Femur (tissue), 1 donor: ENCODE measurements at places on chromosomes 12 and 14.

DNA sequence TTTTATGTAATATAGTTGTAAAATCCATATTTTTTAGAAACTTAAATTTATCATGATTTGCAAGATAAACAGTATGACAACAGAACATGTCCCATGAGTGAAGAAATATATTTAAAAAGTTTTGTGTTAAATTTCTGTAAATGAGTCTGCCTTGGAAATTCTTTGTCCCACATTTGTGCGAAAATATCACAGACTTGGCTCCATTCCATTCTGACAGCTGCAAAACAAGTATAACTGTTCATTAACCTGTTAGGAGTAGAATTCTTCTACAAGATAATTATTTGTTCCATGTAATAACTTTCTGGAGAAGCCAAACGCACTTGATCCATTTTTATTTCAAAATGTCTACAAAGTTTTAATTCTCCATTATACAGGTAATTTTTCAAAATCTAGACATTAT lies 37.9 kb downstream of the MDM1 start:
- DNase-seq: no peak

- DNase-seq: no peak
Measured at GRCh38 chr12:32309811-32310736, 89.3 kb upstream of the FGD4 start.

DNA sequence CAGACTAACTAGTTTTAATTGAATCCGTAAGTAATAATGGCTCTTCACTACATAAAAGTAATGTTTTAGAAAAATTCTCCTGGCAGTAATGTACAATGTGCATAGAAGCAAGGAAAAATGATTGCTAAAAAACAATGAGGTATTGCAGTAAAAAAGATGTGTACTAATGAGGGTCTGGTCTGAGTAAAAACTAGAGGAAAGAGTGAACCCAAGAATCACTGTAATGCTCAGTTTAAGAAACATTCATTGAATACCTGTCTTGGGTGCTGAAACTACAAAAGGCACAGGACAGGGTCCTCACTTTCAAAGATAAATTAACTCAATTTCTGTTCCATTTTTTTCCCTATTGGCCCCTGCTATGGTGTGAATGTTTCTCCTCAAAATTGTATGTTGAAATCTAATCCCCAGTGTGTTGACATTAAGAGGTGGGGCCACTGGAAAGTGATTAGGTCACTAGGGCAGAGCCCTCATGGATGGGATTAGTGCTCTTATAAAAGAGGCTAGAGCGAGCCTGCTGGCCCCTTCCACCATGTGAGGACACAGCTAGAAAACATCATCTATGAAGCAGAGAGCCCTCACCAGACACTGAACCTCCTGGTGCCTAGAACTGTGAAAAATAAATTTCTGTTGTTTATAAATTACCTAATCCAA lies 51.6 kb downstream of the RPS6KA5 start:
- DNase-seq: no peak

DNA sequence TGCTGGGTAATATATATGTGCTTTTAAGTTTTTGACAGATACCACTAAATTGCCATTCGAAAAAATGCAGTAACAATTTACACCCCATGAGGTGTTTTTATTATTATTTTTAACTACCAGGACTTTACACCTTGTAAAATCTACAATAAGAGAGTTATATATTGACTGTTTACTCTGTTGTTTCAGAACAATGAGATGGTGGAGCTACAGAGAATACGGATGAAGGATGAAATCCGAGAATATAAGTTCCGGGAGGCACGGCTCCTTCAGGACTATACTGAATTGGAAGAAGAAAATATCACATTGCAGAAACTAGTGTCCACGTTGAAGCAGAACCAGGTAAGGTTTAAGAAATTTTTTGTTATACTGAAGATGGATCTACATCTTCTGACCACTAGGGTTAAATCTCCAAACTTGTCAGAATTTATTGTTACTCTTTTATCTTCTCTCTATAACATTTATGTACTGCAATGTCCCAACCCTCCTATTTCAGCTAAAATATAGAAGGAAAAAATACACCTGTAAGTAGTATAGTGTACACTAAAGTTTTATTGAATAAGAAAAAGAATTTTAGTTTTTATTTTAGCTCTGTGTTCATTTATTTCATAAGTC lies 105.4 kb upstream of the FGD4 start:
- no peak for DNase-seq

GRCh38 chr14:49566714-49567113 lies 19.5 kb downstream of the RPS29 start:
- DNase-seq: no peak

DNA sequence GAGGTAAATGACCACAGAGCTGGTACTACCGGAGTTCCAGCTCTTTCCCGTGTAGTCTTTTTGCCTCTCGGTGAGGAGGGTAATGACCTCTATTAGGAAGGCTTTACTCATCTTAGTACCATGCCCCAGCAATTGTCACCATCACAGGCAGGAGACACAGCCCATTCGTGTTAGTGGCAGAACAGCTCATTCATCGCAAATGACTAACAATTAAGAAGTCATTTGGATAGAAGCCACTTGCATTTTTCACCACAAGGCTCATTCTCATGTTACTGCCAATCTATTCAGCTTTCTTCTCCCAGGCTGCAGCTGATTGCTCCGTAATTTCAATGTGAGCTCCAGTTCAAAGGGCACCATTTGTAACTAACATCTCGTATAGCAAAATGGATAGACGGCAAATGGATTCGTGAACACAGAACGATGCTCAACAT lies 718.8 kb upstream of the TMEM132C start:
- no peak for DNase-seq

DNA sequence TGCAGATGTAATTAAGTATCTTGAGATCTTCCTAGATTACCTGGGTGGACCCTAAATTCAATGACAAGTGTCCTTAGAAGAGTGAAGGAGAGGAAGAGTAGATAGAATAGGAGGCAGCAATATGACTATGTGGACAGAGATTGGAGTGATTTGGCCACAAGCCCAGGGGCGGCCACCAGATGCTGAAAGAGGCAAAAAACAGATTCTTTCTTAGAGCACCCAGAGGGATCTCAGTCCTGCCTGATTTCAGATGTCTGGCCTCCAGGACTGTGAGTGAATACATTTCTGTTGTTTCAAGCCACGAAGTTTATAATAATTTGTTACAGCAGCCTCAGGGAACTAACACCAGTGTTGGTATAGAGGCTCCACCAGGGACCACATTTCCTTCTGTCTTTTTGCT lies 67.3 kb downstream of the DACT1 start:
- no peak for DNase-seq

- DNase-seq: no peak
Measured at GRCh38 chr12:125159702-125160101, 94.5 kb downstream of the AACS start.

GRCh38 chr12:95634622-95635621 lies 83.6 kb upstream of the USP44 start:
- no peak for DNase-seq

- DNase-seq: no peak
Measured at GRCh38 chr14:50348933-50349332, 36.8 kb downstream of the DMAC2L start.

DNA sequence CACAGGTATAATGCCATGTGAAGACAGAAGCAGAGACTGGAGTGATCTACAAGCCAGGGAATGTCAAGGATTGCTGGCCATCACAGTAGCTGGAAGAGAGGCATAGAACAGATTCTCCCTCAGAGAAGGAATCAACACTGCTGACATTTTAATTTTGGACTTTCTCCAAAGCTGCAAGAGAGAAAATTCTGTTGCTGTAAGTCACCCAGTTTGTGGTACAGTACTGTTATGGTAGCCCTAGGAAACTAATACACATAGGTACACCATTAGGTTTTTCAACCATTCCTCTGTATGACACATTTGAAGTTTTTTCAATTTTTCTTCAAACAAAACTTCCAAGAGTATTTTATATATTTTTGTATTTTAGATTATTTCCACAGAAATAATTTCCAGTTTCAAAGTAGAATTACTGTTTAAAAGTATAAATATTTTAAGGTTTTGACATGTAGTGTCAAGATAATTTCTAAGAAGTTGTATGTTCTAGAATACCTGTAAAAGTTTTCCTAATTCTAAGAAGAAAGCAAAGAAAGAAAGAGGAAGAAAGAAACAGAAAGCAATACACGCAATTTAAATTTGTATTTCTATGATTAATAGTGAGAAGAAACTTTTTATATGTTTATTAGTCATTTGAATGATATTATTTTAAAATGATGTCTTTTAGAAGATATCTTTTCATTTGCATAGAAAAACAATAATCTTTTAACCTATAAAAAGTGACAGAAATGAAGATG lies 64.9 kb upstream of the CATSPERB start:
- no peak for DNase-seq

DNA sequence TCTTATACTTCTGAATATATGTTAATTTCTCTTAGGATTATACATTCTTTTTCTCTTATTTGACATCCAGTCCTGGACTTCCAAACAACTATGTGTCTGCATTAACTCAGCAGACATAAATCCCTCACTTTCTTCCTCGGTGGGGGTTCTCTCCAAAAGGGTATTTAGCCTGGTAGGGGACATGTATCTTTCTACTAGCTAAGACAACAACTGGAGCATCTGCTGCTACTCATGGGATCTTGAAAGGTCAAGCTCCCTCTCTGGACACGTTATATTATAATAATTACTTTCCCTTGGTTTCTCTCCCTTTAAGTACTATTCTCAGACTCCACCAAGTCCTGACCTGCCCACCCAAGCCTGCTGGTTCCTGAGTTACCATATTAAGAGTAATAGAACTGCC lies 983.7 kb upstream of the FLRT2 start:
- no peak for DNase-seq

DNA sequence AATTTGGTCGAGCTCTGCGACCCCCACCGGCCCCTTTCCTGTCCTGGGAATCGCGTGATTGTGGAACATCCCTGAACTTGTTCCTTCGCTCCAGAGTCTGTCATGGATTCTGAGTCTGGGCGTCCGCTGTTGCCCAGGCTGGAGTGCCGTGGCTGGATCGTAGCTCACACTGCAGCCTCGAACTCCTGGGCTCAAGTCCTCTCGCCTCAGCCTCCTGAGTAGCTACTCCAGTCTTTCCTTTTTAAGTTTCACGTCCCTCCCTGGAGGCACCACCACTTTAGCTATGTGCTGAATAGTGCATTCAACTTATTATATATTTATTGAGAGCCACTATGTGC lies 698 bp downstream of the ACOT6 start:
- no peak for DNase-seq

- DNase-seq: no peak
Measured at GRCh38 chr12:84198294-84198946, 714.2 kb downstream of the SLC6A15 start.

DNA sequence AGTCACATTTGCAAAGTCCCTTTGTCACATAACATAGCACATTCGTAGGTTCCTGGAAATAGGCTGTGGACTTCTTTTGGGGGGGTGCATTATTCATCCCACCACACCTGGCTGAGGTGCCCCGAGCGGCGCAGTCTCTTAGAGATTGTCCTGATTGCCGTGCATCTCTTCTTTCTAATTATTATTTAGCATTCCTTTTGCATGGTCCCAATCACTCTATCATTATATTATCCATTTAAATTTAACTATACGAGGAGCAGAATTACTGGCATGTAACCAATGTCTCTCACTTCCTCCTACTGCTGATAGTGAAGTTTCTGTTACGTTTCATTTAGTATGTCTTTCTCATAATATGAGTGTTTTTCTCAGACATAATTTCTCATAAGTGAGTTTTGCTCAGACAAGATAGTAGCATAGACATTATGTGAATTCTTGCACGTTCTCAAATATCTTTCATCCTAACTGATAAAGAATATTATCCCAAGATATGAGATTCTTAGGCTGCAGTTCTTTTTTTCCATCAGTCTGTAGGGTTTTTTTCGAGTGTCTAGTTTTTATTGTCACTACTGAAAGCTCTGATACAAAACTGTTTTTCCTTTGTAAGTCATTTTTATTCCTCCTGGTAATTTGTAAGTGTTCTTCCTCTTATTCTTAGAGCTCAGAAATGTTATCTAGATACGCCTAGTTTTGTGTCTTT lies 444.3 kb downstream of the NELL2 start:
- no peak for DNase-seq

GRCh38 chr12:68749861-68750260 lies 3.9 kb downstream of the SLC35E3 start:
- DNase-seq: no peak

- no peak for DNase-seq
Measured at GRCh38 chr12:68206446-68206845, 19.2 kb downstream of the IL26 start.

DNA sequence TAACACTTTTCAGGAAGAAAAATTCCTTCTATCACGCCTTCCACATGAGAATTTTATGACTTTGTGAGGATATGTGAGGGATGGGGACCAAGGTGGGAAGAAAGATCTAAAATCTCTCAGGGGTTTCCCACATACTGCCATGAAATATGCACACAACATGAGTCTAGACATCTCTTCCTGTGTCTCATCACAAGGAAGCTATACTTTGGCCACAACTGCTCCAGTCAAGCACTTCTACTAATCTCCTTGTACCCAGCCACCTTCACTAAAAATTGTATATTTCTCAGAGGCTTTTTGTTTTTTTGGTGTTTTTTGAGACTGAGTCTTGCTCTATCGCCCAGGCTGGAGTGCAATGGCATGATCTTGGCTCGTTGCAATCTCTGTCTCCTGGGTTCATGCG lies 3.2 kb downstream of the OSBPL8 start:
- DNase-seq: no peak

- DNase-seq: peak; percentile 71
Measured at GRCh38 chr12:54413284-54414190, 5.5 kb downstream of the ITGA5 start.

GRCh38 chr14:96362071-96362964 lies 823 bp downstream of the ATG2B start:
- peak; percentile 42 for DNase-seq

GRCh38 chr14:33317675-33318074 lies 379.0 kb downstream of the NPAS3 start:
- no peak for DNase-seq

GRCh38 chr12:101773650-101774162 lies 34.4 kb upstream of the SYCP3 start:
- DNase-seq: peak; percentile 78

DNA sequence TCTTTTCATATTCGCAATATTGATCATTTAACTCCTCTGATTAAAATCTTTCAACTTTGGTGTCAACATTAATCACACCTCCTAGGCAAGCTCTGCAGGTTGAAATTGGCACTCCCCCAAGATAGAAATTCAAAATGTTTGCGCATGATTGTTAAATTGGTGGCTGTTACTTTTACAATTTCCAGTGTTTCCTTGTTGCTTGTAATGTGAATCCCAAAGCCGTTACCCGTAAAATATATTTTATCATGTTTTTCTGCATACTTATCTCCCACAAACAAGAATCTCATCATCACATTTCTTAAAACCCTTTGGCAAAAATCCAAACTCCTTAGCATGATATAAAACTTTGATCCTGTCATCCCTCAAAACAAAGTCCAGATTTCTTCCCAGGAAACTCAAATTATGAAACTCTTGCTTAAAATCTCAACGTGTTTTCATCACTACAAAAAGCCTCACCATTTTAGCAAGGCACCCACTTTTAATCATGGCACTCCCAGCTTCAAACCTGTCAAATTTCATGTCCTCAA lies 14.7 kb downstream of the RTL1 start:
- DNase-seq: no peak

DNA sequence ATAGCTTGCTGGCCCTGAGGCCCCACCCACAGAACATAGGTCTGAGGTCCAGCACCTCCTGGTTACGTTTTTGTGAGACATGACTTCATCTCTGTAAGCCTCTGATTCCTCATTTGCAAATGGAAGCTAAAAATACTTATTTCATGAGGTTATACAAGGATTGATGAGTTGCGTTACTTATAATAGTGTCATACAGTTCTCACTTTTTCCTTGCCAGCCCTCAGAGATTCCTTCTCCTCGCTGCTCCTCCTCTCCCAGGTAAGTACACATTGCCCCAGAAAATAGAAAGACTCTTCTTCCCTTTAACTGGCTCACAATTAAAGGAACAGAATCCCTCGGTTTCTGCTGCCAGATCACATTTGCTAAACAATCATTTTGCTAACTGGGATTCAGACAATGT lies 739.2 kb downstream of the VRK1 start:
- DNase-seq: no peak
